ENCODE measurements at places on chromosomes 5 and 9.

GRCh38 chr5:140926443-140927227 is 536 bp downstream of the PCDHAC1 start:
- peak; percentile 68 for DNase-seq

- no peak for DNase-seq
These were observed at the start of gene TENT4A for GRCh38 chr5:6713274-6714225. TENT4A (plus strand) TSS chr5:6713432; CDS start chr5:6713984, 552 bp downstream.

GRCh38 chr5:138999674-139000073 is 124.5 kb upstream of the LRRTM2 start:
- no peak for DNase-seq

DNA sequence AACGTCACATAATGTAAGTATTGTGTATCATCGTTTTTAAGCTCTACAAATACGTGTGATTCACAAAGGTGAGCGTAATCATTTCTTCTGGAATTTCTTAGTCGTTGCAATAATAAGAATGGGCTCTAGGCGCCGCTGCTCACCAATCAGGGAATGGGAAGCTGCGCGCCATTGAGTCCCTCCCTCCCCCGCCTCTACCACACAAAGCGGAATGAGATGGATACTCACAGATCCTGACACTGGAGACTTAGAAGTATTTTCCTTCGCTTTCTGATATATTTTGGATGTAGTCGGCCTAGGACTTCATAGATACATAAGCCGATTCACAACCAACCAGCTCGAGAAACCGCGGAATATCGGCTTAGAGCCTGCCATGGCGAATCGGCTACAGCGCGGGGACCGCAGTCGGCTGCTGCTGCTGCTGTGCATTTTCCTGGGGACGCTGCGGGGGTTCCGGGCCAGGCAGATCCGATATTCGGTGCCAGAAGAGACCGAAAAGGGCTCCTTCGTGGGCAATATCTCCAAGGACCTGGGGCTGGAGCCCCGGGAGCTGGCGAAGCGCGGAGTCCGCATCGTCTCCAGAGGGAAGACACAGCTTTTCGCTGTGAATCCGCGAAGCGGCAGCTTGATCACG is at the start of gene PCDHGA11:
PCDHGA11 (plus strand) TSS at position 197 of the 634 bp plus-strand sequence; CDS start at position 374, 177 bp downstream.
- peak; percentile 4 for DNase-seq

DNA sequence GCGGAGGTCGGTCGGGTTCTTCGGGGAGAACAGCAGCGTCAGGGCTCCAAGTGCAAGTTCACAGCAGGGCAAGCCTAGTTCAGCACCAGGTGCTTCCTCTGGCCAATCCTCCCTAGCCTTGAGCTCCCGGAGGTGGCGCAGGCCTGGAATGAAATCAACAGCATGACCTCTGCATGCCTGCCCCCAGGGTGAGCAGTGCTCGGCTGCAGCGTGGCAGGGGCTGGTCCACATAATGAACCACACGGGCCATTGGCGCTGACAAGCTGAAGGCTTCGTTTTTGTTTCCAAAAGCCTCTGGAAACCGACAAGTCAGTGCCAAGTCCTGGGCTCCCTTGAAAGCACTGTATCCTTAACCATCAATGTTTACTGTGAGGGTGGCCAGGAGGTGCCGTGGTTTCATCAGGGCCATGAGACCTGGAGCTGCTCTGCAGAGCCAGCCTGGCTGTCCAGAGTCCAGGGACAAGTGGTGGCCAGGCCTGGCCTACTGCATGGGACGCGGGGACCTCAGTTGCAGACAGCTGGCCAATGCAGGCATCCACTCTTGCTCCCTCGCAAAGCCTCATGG is 2.1 kb upstream of the INPP5E start:
- DNase-seq = no peak

GRCh38 chr9:26228273-26228672 is 550.0 kb upstream of the TUSC1 start:
- DNase-seq = no peak

DNA sequence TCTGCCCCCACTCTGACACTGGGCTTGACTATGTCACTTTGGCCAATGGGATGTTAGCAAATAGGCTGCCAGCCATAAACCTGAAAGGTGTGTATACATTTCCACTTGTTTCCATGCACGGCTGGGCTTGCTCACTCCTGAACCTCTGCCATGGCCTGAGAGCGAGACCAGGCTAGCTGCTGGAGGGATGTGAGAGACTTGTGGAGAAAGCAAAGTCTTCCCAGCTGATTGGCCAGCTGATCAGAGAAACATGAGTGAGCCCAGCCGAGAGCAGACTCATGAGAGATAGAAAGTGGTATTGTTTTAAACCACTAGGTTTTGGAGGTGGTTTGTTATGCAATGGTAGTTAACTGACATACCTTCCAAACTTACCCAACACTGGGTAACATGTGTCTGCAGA is 13.9 kb downstream of the FAM193B start:
- no peak for DNase-seq

DNA sequence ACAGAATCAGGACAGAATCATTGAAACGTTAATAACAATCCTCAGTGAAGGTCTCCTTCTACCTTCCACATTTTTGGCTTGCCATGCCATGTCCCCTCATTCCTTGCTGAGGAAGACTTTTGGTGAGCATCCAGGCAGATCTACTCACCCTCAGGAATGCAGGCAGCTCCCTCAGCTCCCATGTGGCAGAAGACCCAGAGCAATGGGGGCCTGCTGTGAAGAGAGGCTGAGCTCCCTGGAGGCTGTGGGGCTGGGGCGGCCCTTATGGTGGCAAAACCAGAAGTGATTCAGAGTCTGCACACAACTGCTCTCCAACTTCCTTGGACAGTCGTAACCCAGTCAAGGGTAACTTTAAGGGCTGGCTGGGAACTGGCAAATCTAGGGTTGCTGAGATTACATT is 247.2 kb upstream of the EFNA5 start:
- no peak for DNase-seq

- no peak for DNase-seq
These were observed 10.6 kb downstream of the SPINK4 start for GRCh38 chr9:33250458-33250995.

DNA sequence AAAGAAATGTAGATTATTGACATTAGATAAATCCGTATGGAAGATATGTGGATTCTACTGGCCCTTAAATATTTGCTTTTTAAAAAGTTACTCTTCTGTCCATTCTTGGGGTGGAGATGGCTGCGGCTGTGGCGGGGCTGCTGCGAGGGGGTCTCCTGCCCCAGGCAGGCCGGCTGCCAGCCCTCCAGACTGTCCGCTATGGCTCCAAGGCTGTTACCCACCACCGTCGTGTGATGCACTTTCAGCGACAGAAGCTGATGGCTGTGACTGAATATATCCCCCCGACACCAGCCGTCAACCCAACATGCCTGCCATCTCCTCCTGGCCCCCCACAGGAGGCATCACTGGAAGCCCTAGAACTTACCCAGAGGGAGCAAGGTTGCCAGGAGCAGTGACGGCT is 50.7 kb downstream of the FAM170A start:
- DNase-seq = no peak

DNA sequence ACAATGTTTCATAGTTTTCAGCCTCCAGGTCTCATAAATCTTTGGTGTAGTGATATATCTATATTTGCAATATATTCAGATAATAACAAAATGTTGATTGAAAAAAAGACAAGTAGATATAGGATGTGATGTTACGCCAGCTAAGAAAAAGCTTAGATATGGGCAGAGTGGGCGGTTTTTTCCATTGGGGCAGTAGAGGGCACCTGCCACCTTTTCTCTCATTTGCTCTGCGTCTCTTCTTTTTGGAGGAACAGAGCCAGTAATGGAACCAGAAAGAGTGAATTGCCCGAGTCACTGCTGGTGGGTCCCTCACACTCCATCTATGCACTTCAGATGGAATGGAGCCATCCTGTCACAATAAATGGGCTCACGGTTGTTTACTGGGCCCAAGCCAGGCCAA is 62.1 kb upstream of the FANCC start:
- no peak for DNase-seq

DNA sequence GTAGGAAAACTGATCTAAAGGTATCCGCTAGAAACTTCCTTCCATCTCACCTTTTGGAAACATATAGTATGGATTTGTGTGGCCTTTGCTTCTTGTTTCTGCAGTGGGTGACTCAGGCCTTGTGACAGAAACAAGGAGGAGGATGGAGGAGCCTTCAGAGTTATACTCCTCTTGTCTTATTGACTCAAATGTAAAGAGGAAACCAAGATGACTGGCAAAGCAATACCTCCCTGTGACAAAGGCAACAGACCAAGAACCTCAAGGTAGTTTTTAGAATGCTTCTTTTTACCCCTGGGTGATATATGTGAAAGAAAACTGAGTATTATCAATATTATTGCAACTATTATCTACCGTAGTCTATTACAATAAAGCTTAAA is 123.3 kb upstream of the SLIT3 start:
- no peak for DNase-seq

DNA sequence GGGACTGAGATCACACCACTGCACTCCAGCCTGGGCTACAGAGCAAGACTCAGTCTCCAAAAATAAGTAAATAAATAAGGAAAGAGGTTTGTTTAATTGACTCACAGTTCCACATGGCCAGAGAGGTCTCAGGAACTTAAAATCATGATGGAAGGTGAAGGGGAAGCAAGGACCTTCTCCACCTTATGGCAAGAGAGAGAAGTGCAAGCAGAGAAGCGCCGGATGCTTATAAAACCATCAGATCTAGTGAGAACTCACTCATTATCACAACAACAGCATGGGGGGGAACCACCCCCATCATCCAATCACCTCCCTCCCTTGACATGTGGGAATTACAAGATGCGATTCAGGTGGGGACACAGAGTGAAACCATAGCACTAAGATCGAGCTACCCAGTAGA is 22.8 kb upstream of the RGMB start:
- no peak for DNase-seq

DNA sequence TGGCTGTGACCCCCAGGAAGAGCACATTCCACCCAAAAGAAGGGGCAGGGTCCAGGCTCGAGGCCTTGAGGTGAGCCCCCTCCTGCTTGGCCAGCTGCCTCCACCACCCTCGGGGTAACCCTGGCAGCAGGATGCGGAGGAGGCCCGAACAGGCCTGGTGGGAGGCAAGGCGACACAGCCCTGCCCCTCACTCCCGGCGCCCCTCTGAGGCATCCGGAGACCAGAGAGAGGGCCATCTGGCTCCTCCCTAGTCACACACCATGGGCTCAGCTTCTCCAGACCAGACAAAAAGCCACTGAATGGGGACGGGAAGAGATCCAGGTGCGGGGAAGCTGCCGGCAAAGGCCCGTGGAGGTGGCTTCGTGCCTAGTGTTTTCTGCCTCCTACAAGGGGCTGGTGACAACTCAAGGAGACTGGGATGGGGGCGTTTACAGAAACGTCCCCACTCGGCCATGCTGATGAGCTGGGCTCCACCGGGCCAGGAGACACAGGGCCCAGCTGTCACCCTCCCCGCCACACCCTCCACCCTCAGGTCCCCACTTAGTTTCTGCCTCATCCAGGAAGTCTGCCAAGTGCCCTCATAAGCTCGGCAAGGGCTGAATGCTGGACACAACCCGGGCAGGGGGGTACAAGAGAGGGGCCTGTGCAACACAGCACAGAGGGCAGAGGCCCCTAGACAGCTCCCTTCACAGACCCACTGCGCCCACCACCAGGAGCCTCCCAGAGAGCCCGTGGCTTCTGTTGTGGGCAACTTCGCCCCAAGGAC is 41.9 kb downstream of the NACC2 start:
- no peak for DNase-seq

- no peak for DNase-seq
These were observed 490.7 kb upstream of the PTPRD start for GRCh38 chr9:11103525-11103924.

- DNase-seq = no peak
These were observed 128.6 kb upstream of the EFNA5 start for GRCh38 chr5:107799306-107799705.

- DNase-seq = no peak
These were observed 970.0 kb downstream of the MAT2B start for GRCh38 chr5:164475339-164475977.

- no peak for DNase-seq
These were observed 45.5 kb downstream of the IARS1 start for GRCh38 chr9:92247981-92248380.

DNA sequence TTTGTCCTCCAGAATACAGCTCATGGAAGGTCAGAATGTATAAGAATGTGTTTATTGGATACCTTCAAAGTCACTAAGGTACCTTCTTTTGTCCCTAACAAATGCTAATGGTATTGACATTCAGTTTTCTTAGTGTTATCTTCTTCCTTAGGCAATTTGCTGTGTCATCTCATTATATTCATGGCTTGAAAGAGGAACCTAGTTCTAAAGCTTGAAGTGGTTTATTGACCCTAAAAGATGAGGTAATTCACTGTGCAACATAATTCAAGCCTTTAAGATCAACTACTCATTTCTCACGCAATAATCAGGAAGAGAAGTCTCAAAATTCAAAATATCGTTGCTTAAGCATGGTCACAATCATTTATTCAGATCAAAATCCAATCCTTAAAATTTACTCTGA is 342.7 kb upstream of the RIOK2 start:
- DNase-seq = no peak

DNA sequence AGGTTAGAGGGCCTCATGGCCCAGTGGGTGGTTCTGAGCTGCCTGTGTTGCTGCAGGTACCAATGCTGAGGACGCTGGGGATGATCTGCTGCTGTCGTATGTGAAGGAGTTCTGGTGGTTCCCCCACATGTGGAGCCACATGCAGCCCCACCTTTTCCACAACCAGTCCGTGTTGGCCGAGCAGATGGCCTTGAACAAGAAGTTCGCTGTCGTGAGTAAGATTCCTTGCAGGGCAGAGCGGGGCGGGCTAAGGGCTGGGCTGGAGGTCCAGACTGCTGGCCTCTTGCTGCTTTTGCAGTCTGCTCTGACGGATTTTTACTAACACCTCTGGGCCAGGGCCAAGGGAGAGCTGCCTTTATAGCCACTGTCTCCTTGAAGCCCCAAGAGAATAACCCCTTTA is 26.9 kb downstream of the NDST1 start:
- DNase-seq = no peak

DNA sequence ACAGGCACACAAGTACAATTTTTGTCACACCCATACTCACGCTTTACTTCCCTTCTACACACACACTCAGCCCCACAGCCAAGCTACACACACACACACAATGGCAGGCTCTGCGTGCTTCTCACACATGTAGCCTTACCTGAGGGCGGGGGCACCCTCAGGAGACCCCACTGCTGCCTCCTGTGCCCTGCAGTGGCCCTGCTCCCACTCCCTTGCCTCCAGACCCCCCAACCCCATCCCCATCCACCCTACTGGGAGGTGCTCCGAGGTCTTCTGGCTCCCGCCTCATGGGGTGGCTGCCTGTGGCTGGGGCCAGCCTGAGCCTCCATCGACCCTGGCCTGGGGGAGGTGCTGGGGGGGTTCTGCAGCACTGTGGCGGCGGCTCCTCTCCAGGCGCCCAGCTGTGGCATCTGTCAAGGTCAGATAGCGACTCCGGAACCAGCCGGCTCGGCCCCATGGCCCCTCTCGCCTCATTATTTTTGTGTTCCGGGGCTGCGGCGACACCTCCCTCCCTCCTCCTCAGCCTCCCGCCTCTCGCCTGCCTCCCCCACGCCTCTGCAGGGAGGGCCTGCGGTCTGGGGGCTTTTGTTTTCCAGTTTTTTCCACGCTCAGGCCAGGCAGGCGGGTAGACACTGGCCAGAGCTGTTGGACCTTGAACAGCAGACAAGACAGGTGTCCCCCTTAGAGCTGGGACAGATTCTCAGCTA is 21.7 kb downstream of the CXXC5 start:
- DNase-seq = no peak

- no peak for DNase-seq
These were observed 185.0 kb downstream of the ATPSCKMT start for GRCh38 chr5:10064546-10065195.

Measured in HCT116 (cell line).